ENCODE measurements at places on chromosomes 7 and 10.

- DNase-seq = no peak
Observed at GRCh38 chr10:43970717-43971116, 322.0 kb upstream of the ZNF32 start.

GRCh38 chr10:101031796-101032636, 982 bp downstream of the SFXN3 start:
- DNase-seq = peak; percentile 59

- no peak for DNase-seq
Observed at GRCh38 chr7:134403062-134403461, 55.8 kb downstream of the AKR1B1 start.

DNA sequence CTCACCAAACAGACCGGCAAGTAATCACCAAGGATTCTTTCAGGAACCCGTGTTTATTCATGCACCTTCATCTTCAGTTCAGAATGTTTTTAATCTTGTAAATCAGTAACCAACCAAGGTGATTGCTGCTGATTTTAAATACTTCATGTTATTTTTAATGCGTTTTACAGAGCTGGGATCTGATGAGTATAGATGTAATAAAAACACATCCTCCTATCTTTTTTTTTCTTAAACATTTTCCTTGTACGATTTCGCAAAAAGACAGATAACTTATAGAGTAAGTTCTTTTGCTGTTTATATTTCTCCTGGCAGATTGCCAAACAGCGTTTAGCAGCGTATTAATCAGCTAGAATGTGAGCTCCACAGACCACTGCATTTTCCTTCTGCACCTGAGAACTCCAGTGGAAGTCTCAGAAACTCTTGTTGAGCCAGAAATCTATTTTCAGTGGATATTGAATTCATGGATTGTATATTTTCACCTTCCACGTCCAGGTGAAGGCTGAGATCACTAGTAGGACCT, 397.8 kb upstream of the NRP1 start:
- DNase-seq = no peak

GRCh38 chr7:130903358-130903974, 169.5 kb upstream of the KLF14 start:
- no peak for DNase-seq

DNA sequence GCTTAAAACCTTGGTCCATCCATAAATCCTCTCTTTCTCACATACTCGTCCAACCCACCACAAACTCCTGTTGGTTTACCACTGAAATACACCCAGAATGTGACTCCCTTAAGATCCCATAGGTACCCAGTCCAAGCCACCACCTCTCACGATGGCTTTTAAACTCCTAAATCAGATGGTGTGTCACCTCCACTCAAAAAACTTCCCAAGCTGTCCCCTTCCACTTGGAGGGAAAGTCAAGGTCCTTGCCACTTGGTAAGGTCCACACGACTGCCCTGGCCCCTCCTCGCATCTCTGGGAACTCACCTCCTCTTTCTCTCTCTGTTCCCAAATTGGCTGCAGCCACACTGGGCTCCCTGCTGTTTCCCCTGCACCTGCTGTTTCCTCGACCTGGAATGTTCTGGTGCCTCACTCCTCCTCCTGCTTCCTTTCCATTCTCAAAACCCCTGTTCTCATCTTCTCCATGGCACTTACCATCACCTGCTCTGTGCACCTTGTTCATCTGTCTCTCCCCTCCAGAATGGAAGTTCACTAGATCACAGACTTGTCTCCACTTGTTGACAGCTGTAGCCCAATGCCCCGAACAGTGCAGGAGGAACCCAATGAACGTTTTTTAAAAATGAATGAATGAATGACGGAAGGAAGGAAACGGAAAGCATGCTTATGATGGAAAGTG, 23.0 kb downstream of the ZFAND2A start:
- no peak for DNase-seq

DNA sequence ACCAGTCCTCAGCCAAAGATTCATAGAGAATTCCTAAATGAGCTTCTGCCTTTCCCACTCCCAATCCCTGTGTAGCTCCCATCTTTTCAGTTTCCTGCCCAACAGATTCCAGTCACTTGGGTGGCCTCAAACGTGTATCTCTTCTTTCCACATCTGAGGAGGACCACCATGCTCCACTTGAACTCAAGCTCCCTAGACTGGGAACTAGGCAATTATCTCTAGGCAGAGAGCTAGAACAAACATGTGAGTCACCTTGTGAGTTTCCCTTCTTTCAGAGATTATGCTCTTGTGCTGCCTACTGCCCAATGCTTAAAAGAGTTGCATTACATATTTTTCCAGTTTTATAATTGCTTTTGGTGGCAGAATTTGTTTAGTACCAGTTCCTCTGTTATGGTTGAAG, 178.0 kb downstream of the MDFIC start:
- no peak for DNase-seq

DNA sequence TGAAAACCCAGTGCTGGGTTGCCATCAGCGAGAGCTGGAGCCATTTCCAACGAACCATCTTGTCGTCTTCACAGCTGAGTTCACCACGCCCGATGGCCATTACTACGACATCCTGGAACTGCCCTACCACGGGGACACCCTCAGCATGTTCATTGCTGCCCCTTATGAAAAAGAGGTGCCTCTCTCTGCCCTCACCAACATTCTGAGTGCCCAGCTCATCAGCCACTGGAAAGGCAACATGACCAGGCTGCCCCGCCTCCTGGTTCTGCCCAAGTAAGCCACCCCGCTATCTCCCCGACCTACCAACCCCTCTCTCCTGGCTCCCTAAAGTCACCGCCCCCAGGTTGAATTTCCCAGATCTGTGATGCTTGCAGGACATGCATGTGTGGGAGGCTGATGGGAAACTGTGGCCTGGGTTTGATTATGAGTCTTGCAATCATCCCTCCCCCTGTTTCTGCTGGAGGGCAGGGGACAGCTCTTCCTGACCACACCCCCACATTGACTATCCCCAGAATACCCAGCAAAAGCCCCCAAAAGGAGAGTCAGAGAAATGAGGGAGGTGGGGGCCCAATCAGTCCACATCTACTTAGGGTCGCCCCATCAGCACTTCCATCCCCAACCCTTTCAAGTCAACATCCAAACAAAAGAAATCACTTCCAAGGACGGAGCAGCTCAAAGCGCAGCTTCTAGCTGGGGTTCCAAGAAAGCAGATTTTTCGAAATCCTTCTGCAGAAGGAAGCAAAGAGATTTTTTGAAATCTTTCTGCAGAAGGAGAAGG, 6.9 kb downstream of the SERPINE1 start:
- no peak for DNase-seq

GRCh38 chr7:33788531-33788930, 116.8 kb upstream of the BMPER start:
- no peak for DNase-seq

- no peak for DNase-seq
Observed at GRCh38 chr7:112749775-112750174, 40.4 kb downstream of the TMEM168 start.

GRCh38 chr7:68454931-68455330, 1143.3 kb upstream of the AUTS2 start:
- DNase-seq = no peak

- no peak for DNase-seq
Observed at GRCh38 chr7:140638173-140638791, 2.3 kb downstream of the DENND2A start.

DNA sequence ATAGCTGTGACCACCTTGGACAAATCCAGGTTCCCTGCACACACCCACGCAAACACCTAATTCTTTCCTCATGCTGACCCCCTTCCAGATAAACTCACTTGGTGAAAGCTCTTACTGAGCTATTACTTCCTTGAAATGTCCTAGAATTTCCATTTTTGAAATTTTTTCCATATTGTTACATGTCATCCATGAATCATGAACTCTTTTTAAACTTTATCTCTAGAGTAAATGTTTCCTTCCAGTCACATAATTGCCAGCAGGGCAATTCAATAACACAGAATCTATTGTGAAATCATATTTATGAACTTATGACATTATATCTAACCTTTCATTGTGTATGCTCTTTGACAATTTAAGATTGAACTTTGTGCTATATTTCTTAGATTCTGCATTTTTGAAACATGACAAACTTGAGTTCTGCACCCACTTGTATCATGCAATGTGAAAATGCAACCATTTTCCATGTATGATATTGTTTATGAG, 26.8 kb upstream of the FGL2 start:
- DNase-seq = no peak

- DNase-seq = peak; percentile 88
Observed at GRCh38 chr7:601595-602340, 82.1 kb upstream of the PDGFA start.

Data from activated CD8-positive, alpha-beta memory T cell treated with anti-CD3 and anti-CD28 coated beads for 4 hours (primary cell).